Stimulated activated CD4-positive, alpha-beta T cell treated with anti-CD3 and anti-CD28 coated beads, Interleukin-15, amount 100 ng/mL, for 48 hours (primary cell): ENCODE measurements at places on chromosomes 16 and 17.

- no peak for DNase-seq
Measured at GRCh38 chr17:55859301-55859795, 108.5 kb downstream of the PCTP start.

DNA sequence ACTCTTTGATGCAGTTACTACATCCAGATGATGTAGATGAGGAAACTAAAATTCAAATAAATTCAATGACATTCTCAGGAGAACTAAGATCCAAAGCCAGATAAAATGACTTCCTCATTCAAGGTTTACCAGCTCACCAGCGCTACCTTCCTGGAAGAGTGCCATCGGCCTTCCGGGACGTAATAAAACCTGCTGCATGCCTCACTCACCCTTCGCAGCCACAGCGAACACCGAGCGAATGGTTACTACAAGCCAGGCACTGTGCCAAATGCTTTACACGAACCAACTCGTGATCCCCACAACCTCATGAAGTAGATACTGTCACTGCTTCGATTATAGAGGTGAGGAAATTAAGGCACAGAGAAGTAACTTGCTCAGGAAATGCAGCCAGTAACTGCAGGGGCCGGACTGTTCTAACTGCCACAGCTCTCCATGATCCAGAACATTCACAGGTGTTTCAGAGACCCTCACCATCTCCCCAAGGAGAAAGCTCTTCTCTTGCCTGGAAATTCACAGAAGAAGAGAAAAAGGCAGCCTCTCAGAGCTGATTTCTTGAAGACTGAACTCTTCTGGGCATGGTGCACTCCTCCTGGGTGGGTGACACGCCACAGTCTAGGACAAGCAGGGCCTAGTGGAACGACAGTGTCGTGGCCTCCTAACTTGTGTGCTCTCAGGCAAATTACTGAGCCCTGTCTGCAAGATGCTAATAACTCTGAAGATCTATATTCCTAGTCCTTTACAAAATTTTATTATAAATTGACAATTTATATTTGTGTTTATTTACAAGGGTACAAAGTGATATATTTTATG is 46.8 kb downstream of the HIC1 start:
- DNase-seq: peak; percentile 34

- DNase-seq: no peak
Measured at GRCh38 chr16:66069587-66069986, 296.9 kb upstream of the CDH5 start.

GRCh38 chr17:80008383-80008840 is 27.3 kb downstream of the TBC1D16 start:
- peak; percentile 78 for DNase-seq

GRCh38 chr16:87765473-87765775 is 362 bp downstream of the KLHDC4 start:
- no peak for DNase-seq
